PC-9 (cell line): ENCODE measurements at places on chromosomes 3 and 15. TPM values are rescaled to one million over a fixed set of nuclear protein-coding genes. Genes with fewer than 3 reads are reported as not detected.

DNA sequence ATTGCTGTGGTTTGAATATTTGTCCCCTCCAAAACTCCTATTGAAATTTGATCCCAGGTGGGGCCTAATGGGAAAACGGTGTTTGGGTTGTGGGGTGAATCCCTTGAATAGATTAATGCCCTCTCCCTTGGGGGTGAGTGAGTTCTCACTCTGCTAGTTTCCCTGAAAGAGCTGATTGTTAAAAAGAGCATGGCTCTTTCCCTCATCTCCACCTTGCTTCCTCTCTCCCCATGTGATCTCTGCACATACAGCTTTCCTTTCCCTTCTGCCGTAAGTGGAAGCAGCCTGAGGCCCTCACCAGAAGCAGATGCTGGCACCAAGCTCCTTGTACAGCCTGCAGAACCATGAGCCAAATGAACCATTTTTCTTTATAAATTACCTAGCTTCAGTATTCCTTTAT is 394.9 kb upstream of the WNT5A start:
- no peak overlapping the region for H3K4me3 ChIP-seq
- H3K36me3 ChIP-seq, result no peaks in the 10 kb centered on the region
- no peaks in the 10 kb centered on the region for H3K27me3 ChIP-seq
- peaks cover 51% of the 10 kb centered on the region for H3K4me1 ChIP-seq
- no peak overlapping the region for H3K27ac ChIP-seq

DNA sequence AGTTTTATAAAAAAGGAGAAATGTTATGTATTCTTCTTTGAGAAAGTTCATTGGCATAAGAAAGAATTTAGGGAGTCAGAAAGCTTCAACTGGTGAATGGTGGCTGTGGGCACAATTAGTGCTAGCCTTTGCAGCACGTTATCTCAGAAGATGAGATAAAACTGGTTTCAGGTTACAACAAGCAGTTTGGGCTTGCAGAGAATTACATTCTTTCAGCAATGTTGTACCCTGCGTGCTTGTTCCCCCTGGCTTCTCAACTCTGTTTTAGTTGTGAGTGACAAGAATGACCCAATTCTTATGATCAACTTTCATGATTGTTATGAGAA is 31.6 kb upstream of the ACP3 start:
- H3K36me3 ChIP-seq, result no peaks in the 10 kb centered on the region
- H3K27me3 ChIP-seq, result no peaks in the 10 kb centered on the region

GRCh38 chr3:71984843-71985613 is 200.1 kb upstream of the PROK2 start:
- no peaks in the 10 kb centered on the region for H3K4me1 ChIP-seq
- no peaks in the 10 kb centered on the region for H3K36me3 ChIP-seq
- no peak for DNase-seq
- no peaks in the 10 kb centered on the region for H3K27me3 ChIP-seq
- H3K27ac ChIP-seq, result no peak overlapping the region
- no peak overlapping the region for H3K4me3 ChIP-seq

DNA sequence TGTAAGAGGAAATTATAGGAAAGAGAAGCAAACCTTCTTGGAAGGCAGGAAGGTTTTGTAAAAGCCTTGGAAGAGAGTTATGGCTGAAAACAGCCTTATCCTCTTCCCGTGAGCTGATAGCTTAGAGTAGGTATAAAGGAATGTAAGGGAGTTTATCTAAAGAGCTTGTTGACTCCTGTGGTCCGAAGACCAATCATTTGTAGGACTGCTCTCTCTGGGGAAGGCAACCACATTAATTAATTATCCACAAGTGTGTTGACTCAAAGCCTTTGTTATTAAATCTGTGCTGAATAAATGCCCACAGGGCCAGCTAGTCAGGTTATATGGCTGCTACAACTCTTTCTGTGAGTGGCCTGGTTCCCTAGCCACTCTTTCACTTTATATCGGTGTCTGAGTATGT is 452.1 kb upstream of the RASGRP1 start:
- H3K36me3 ChIP-seq, result no peaks in the 10 kb centered on the region
- no peak overlapping the region for H3K4me3 ChIP-seq
- H3K4me1 ChIP-seq, result no peaks in the 10 kb centered on the region
- H3K27me3 ChIP-seq, result no peaks in the 10 kb centered on the region
- DNase-seq, result no peak

The LRRC49 gene
- total RNA-seq, result 6.2 and 6.3 TPM in 2 replicates

The LSG1 gene
- total RNA-seq, result 59.2 and 71.8 TPM in 2 replicates

DNA sequence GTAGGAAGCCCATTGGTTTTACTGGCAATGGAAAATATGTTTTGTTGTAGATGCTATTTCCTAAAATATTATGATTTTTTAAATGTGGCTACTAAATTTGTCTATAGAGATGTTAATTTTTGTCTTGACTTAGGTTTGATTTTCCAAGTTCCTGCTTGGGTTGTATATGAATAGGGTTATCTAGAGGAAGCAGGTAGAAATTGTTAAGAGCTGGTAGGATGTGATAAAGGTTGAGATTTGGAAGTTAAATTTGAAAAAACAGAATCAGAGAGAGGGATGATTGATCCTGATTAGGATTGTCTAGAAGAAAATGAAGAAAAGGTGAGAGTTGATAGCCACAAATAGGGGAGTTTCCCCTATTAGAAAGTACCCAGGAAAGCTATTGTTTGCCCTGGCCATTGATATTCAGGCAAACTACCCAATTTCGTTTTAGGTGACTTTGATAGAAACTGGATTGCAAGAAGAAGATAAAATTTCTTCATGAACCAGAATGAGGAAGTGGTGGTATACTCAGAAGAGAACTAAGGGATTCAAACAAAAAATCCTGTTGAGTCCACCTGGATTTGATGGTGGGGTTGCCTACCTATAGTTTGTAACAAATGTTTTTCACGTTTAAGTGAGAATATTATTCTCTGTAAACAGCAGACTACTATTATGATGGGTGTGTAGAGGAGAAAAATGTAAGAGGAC is 91.2 kb upstream of the PHLDB2 start:
- H3K27me3 ChIP-seq, result no peaks in the 10 kb centered on the region
- H3K4me3 ChIP-seq, result no peak overlapping the region
- H3K4me1 ChIP-seq, result peaks cover 10% of the 10 kb centered on the region; the same call in 1 of the 2 replicates
- H3K36me3 ChIP-seq, result no peaks in the 10 kb centered on the region

The HCN4 gene
- not detected in 2 replicates for total RNA-seq

DNA sequence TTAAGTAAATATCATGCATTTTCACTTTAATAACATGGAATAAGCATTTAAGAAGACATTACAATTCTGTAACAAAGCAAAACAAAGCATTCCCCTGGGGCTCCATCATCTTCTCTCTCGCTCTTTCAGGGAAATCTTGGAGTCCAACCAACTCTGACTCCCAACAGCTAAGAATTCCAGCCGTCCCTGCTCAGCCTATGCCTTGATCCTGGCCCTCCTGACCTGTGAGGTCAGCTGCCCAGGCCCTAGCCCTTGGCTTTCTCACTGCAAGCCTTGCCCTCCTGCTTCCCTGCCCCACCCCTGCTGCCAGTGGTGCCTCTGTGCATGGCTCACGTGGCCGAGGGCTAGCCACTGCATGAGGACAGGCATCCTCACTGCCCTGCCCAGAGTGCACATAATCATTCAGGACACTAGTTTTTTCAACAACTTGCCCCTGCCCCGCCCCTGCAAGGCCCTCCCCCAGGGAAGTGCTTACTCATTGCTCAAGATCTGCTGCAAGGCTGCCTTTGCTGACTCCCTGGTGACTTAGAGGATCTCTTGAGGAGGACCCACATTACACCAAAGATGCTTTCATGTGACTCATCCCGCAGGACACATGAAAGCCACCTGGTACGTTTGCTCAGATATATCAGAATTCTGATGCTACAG is 37.6 kb downstream of the MTMR10 start:
- peaks cover 7% of the 10 kb centered on the region; the same call in 1 of the 2 replicates for H3K4me1 ChIP-seq
- H3K27ac ChIP-seq, result no peak overlapping the region
- no peaks in the 10 kb centered on the region for H3K36me3 ChIP-seq

The GOLGA8S gene
- 0.09 TPM in 1 of 2 replicates, not detected in the other for total RNA-seq

The CAMKV gene
- not detected in 2 replicates for total RNA-seq
